ENCODE measurements at places on chromosomes 4 and X. TPM values are rescaled to one million over a fixed set of nuclear protein-coding genes. Genes with fewer than 3 reads are reported as not detected.

Gene SOX3
- total RNA-seq, result 0.04 TPM

Gene RTL9
- 0.80 TPM for total RNA-seq

Gene GABRG1
- 0.04 TPM for total RNA-seq

Gene IL13RA2
- total RNA-seq, result 0.09 TPM

Gene C1GALT1C1
- 15.6 TPM for total RNA-seq

Gene CTAG2
- not detected for total RNA-seq

Gene IL13RA1
- 27.5 TPM for total RNA-seq

Gene VCX2
- total RNA-seq, result not detected

Gene ADGRG2
- total RNA-seq, result 16.4 TPM

Gene ARHGAP24
- 66.1 TPM for total RNA-seq

DNA sequence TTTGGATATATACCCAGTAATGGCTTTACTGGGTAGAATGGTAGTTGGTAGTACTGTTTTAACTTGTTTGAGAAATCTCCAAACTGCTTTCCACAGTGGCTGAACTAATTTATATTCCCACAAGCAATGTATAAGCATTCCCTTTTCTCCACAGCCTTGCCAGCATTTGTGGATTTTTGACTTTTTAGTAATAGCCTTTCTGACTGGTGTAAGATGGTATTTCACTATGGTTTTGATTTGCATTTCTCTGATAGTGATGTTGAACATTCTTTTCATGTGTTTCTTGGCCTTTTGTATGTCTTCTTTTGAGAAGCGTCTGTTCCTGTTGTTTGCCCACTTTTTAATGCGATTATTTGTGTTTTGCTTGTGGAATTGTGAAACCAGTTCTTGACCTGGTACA is 290.5 kb downstream of the BMPR1B start:
- H3K27ac ChIP-seq, result no peak overlapping the region
- no peak overlapping the region for H3K4me3 ChIP-seq
- H3K36me3 ChIP-seq, result no peaks in the 10 kb centered on the region
- DNase-seq, result no peak

- peaks cover 15% of the 10 kb centered on the region for H3K27me3 ChIP-seq
- H3K4me3 ChIP-seq, result peak within 1 kb of the TSS; percentile 55
- H3K27ac ChIP-seq, result peak within 1 kb of the TSS; percentile 95
- H3K36me3 ChIP-seq, result no peaks in the 10 kb centered on the region
- H3K4me1 ChIP-seq, result peaks cover 11% of the 10 kb centered on the region
These were observed at the start of gene IGFBP7 for GRCh38 chr4:57109847-57110639. Gene IGFBP7, minus strand, starts transcription at chr4:57110385. Its CDS starts 34 bp downstream, at chr4:57110351.

DNA sequence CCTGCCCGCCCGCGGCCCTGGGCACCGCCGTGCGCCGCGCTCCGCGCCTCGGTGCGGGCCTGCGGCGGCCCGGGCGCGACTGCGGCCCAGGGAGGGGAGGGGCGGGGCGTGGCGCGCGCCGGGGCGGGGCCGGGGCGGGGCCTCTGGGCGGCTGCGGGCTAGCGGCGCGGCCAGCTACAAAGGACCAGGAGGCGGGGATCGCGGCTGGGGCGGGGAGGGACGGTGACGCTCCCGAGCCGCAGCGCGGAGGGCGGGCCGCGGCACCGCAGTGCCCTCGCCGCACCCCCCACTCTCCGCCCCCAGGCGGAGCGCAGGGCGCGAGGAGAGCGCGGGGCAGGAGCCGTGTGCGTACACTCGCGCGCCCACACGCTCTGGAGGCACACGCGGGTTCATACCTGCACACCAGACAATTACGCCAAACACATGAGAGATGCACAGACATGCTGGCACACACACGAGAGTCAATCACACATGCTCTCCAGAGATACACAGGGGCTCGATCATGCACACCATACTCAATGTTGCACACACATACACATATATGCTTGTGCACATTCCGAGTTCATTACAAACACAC is at the start of gene CRMP1:
Gene CRMP1 (minus strand): TSS at position 83 of the 577 bp plus-strand sequence. CDS start 117 bp downstream, outside the sequence.
- H3K27ac ChIP-seq, result no peak within 1 kb of the TSS
- no peaks in the 10 kb centered on the region for H3K36me3 ChIP-seq
- no peak within 1 kb of the TSS for H3K4me3 ChIP-seq
- DNase-seq, result peak; percentile 17
- H3K27me3 ChIP-seq, result peaks cover 81% of the 10 kb centered on the region
- H3K4me1 ChIP-seq, result peaks cover 23% of the 10 kb centered on the region

- peaks cover 39% of the 10 kb centered on the region for H3K27me3 ChIP-seq
- DNase-seq, result peak; percentile 17
- H3K36me3 ChIP-seq, result no peaks in the 10 kb centered on the region
- H3K27ac ChIP-seq, result peak overlapping the region; percentile 79
- peak overlapping the region; percentile 77 for H3K4me3 ChIP-seq
- peaks cover 7% of the 10 kb centered on the region for H3K4me1 ChIP-seq
These were observed 839 bp downstream of the STK26 start for GRCh38 chrX:132023896-132024386.

DNA sequence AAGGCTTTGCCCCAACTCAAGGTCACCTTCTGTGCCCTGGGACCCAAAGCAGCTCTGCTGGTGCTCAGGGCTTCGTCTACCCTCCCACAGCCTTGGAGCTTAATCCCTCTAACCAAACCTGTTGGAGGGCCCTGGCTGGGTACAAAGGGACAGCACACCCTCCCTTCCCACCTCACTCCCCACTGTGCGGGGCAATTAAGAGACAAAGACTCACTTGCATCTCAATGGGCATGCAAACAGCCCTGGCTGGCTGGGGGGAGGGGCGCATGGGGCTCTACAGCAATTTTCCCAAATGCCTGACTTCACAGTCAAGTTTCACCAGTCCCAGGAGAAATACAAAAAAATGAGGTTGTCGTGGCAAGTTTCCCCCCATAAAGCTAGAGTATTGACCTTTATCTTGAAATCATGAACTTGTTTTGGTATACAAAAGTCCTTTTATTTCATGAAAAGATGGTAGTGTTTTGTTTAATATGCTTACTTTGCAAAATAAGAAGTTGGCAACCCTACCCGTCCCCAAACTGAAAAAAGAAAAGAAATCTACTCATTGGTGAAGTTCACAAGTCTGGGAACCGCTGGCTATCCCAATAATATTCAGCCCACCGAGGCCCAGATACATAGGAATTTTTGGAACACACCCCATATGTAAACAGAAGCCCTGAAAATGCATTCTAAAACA is 4.1 kb upstream of the CD99L2 start:
- H3K27me3 ChIP-seq, result peaks cover 2% of the 10 kb centered on the region
- H3K4me1 ChIP-seq, result no peaks in the 10 kb centered on the region
- no peak overlapping the region for H3K27ac ChIP-seq
- no peak for DNase-seq

DNA sequence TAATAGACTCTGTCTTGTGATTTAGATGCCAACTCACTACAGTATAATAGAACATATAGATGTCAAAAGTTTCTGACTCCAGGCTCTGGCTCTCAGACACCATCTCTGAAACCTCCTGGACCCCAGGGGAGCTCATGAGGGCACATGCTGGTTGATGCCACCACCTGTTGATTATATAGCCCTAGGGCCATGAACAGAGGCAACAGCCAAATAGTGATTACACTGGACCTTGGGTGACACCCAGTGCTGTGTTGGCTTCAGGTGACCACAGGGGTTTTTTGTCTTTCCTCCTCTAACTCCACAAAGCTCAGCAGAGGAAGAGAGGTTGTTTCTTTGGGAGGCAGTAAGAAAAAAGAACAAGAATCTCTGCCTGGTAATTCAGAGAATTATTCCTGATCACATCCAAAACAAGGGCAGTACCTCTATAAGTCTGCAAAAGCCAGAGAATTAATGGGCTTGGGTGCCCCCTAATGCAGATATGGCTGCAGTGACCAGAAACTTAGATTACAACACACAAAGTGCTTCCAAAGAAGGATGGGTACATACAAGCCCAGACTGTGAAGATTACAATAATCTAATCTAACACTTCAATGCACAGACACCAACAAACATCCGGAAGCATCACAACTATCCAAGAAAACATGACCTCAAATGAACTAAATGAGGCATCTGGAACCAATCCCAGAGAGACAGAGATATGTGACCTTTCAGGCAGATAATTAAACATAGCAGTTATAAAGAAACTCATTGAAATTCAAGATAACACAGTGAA is 1920.6 kb downstream of the ARAP2 start:
- no peak overlapping the region for H3K27ac ChIP-seq
- H3K27me3 ChIP-seq, result no peaks in the 10 kb centered on the region
- H3K4me1 ChIP-seq, result no peaks in the 10 kb centered on the region
- H3K36me3 ChIP-seq, result no peaks in the 10 kb centered on the region

DNA sequence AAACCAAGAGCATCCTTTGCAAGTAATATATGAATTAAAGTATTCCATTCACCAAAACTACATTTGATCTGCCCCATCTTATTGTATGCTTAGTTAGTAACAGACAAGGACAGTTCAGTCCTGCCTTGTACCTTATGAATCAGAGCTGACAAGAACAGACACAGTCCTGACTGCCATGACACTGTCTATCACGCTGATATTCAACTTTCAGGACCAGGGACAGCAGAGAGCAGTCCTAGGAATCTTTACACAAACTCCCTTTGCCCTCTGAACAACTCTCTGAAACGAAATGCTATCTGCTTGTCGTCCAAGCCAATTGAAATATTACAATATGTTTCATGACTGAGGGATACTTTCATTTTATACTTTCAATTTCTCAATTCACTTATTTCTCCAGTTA is 268.6 kb upstream of the VCX start:
- no peak overlapping the region for H3K4me3 ChIP-seq
- no peaks in the 10 kb centered on the region for H3K36me3 ChIP-seq
- DNase-seq, result peak; percentile 44
- no peak overlapping the region for H3K27ac ChIP-seq

DNA sequence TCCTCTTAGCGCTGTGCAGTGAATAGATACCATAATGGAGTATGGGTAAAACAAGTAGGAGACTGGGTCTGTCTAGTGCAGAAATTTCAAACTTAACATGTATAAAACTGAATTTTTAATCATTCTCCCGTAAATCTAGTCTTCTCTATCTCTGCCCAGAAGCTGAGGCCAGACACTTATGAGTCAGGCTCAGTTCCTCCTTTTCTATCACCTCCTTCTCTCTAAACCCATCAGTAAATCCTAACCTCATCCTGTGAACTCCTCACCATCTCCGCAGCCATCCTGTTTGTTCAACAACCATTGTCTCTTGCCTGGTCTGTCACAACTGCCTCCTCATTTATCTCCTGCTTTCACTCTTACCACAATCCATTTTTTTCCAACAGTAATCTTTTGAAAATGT is 19.8 kb upstream of the SGMS2 start:
- no peaks in the 10 kb centered on the region for H3K4me1 ChIP-seq
- no peaks in the 10 kb centered on the region for H3K36me3 ChIP-seq
- H3K4me3 ChIP-seq, result no peak overlapping the region
- peaks cover 2% of the 10 kb centered on the region for H3K27me3 ChIP-seq
- DNase-seq, result no peak

DNA sequence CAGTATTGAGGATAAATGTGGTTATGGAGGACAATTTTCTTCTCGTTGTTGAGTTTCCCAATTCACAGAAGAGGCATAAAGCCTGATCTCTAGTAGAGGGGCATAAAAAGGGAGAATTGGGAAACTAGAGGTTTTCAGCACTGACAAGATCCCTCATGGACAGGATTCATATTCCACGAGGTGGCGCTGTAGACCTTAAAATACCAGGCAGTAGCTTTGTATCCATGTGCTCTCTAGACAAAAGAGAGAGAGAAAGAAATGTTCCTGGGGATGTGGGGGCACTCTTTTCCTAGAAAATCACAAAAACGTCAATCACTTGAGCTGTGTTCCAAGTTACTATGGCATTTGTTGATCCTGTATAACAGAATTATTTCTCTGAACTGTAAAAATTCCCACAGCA is 128.3 kb downstream of the MAGEE1 start:
- no peaks in the 10 kb centered on the region for H3K27me3 ChIP-seq
- H3K4me1 ChIP-seq, result no peaks in the 10 kb centered on the region
- H3K36me3 ChIP-seq, result no peaks in the 10 kb centered on the region
- H3K27ac ChIP-seq, result no peak overlapping the region

GRCh38 chr4:115332078-115332477 is 218.7 kb upstream of the NDST4 start:
- H3K27me3 ChIP-seq, result no peaks in the 10 kb centered on the region
- no peak overlapping the region for H3K4me3 ChIP-seq
- H3K27ac ChIP-seq, result no peak overlapping the region
- H3K4me1 ChIP-seq, result no peaks in the 10 kb centered on the region
- DNase-seq, result no peak
- no peaks in the 10 kb centered on the region for H3K36me3 ChIP-seq

DNA sequence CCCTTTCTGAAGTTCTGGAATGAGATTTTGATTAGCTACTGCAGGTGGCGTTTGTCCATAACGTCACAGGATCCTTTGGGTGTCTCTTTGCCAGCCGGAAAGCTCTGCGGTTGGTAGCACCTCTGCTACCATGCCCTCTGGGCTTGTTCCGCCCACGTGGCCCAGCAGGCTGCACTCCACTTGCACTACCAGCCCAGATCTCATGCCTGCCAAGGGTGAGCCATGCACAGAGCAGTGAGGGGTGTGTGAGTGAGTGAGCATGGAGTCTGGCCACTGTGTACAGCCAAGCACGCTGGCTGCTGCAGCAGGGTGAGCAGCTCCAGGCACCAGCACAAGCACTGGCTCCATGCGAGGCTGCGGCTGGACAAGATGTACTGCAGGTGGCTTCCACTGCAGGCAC is 6.6 kb upstream of the HNRNPD start:
- DNase-seq, result no peak
- no peaks in the 10 kb centered on the region for H3K4me1 ChIP-seq
- H3K27me3 ChIP-seq, result no peaks in the 10 kb centered on the region
- H3K4me3 ChIP-seq, result no peak overlapping the region

- H3K4me3 ChIP-seq, result no peak overlapping the region
- no peaks in the 10 kb centered on the region for H3K4me1 ChIP-seq
- no peak for DNase-seq
- peaks cover 3% of the 10 kb centered on the region for H3K36me3 ChIP-seq
These were observed 14.9 kb downstream of the TIFA start for GRCh38 chr4:112270640-112271421.

- no peaks in the 10 kb centered on the region for H3K4me1 ChIP-seq
- peaks cover 4% of the 10 kb centered on the region for H3K36me3 ChIP-seq
- no peaks in the 10 kb centered on the region for H3K27me3 ChIP-seq
- no peak overlapping the region for H3K4me3 ChIP-seq
- no peak overlapping the region for H3K27ac ChIP-seq
These were observed 24.0 kb downstream of the STEEP1 start for GRCh38 chrX:119541188-119541587.

DNA sequence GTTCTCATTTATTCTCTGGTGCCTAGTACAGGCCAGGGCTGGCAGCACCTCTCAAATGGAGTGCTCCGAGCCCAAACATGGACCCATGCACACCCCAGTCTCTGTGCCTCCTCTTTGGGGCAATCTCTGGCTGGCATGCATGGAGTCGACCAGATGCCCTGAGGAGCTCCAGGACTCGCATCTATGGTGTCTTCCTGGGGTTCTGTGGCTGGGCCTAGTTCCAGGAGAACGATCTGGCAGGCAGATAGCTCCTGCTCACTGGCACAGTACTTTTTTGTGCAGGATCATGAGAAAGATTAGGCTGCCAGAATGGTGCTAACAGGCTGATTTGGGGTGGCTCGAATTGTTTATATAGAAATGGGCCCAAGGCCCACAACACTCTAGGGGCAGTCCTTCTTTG is 72.0 kb upstream of the PJA1 start:
- no peaks in the 10 kb centered on the region for H3K36me3 ChIP-seq
- peaks cover 43% of the 10 kb centered on the region for H3K27me3 ChIP-seq
- H3K27ac ChIP-seq, result no peak overlapping the region
- no peak overlapping the region for H3K4me3 ChIP-seq
- DNase-seq, result no peak
- H3K4me1 ChIP-seq, result peaks cover 22% of the 10 kb centered on the region

GRCh38 chr4:112808001-112808400 is 171.1 kb downstream of the LARP7 start:
- DNase-seq, result peak; percentile 91
- peak overlapping the region; percentile 5 for H3K27ac ChIP-seq
- no peaks in the 10 kb centered on the region for H3K27me3 ChIP-seq
- H3K36me3 ChIP-seq, result no peaks in the 10 kb centered on the region

GRCh38 chr4:89922848-89923416 is 28.3 kb downstream of the MMRN1 start:
- H3K27me3 ChIP-seq, result no peaks in the 10 kb centered on the region
- peak; percentile 6 for DNase-seq
- no peaks in the 10 kb centered on the region for H3K36me3 ChIP-seq

Data from muscle of leg (tissue), 16 donors.